ENCODE measurements at places on chromosomes 11 and 22. TPM values are rescaled to one million over a fixed set of nuclear protein-coding genes. Genes with fewer than 3 reads are reported as not detected.

DNA sequence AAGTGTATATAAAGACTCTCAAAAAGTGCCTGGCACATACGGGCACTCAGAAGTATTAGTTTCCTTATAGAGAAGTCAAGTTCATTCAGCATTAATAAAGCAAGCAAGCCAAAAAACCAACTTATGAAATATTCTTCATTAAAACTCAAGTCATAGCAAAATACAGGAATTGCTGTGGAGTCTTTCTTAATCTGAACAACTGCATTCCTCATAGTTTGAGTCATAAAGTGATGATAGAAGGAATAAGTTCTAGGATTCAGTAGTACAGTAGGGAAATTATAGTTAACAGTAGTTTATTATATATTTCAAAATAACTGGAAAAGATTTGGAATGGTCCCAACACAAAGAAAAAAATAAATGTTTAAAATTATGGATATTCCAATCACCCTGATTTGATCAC lies 200.3 kb downstream of the C11orf91 start:
- H3K36me3 ChIP-seq, result no peaks in the 10 kb centered on the region
- DNase-seq, result no peak
- no peak overlapping the region for H3K4me3 ChIP-seq
- no peaks in the 10 kb centered on the region for H3K4me1 ChIP-seq

GRCh38 chr11:28757725-28758515 lies 649.7 kb downstream of the METTL15 start:
- no peak overlapping the region for H3K27ac ChIP-seq
- H3K27me3 ChIP-seq, result no peaks in the 10 kb centered on the region
- no peaks in the 10 kb centered on the region for H3K4me1 ChIP-seq

- H3K27ac ChIP-seq, result peak overlapping the region; percentile 31
- DNase-seq, result peak; percentile 51
- no peaks in the 10 kb centered on the region for H3K36me3 ChIP-seq
- no peaks in the 10 kb centered on the region for H3K27me3 ChIP-seq
These were observed 2.9 kb upstream of the GGT5 start for GRCh38 chr22:24247564-24248344.

DNA sequence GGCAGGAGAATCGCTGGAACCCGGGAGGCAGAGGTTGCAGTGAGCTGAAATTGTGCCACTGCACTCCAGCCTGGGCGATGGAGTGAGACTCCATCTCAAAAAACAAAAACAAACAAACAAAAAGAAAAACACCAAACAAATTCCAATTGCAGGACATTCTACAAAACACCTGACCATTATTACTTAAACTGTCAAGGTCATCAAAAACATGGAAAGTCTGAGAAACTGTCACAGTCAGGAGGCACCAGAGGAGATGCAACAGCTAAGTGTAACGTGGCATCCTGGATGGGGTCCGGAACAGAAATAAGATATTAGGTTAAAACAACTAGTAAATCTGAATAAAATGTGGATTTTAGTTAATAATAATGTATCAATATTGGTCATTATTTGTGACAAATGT lies 914 bp upstream of the DNAJB13 start:
- no peaks in the 10 kb centered on the region for H3K36me3 ChIP-seq
- H3K27me3 ChIP-seq, result no peaks in the 10 kb centered on the region
- no peaks in the 10 kb centered on the region for H3K4me1 ChIP-seq
- no peak for DNase-seq
- no peak overlapping the region for H3K4me3 ChIP-seq
- no peak overlapping the region for H3K27ac ChIP-seq

DNA sequence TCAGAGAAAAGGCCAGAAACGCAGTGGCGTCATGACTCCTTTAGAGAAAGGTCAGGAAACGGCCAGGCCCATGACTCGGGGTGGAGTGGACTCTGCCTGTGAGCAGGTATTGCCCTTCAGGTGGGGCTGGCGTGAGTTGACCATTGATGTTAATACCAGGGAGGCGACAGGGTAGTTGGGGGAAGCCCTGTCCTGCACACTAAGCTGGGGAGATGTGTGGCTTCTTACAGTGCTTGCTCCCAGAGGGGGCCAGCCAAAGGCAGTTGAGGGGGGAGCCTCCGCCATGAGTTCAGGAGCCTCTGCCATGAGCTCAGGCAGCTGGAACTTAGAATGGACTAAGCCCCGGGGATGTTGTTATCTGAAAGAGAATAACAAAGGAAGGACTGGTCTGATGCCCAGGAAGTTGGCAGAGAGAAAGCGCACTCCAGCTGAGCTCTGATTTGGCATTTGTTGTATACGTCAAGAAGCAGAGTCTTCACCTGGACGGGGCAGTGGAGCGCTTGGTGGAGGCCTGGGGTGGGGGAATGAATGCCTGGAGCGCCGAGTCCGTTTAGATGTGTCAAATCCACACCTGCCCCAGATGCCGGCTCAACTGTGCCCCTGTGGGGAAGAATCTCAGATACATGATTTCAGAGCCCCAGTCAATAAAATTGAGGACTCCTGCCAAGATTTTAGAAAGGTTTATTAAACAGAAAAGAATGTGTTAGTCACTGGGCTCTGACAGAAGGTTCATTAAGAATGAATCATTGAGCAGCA lies 222.5 kb downstream of the TBC1D22A start:
- DNase-seq, result no peak
- no peaks in the 10 kb centered on the region for H3K4me1 ChIP-seq
- no peaks in the 10 kb centered on the region for H3K36me3 ChIP-seq
- H3K27ac ChIP-seq, result no peak overlapping the region
- H3K27me3 ChIP-seq, result no peaks in the 10 kb centered on the region
- H3K4me3 ChIP-seq, result no peak overlapping the region

DNA sequence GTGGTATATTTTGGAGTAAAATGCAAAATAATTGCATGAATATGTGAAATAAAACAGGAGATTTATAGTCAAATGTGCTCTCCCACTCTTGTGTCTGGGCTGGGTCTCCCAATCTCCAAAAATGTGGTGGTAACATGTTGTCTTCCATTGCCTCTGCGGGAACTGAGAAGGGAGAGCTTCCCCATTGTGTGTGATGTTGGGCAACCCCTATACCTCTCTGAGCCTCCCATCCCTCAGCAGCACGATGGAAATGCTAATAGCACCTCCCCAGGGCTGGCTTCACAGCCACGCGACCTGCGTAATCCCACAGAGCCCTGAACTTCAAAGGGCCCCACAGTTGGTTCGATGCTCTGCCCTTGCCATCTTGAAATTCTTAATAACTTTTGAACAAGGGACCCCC lies 72.0 kb downstream of the TP53I11 start:
- H3K36me3 ChIP-seq, result no peaks in the 10 kb centered on the region
- H3K4me3 ChIP-seq, result no peak overlapping the region
- no peaks in the 10 kb centered on the region for H3K27me3 ChIP-seq
- H3K27ac ChIP-seq, result no peak overlapping the region

- H3K27ac ChIP-seq, result no peak overlapping the region
- no peak overlapping the region for H3K4me3 ChIP-seq
These were observed 10.3 kb downstream of the C1QTNF6 start for GRCh38 chr22:37177755-37178154.

IGF2 gene
- total RNA-seq, result 0.08 TPM

OR10D3 gene
- total RNA-seq, result not detected

CD248 gene
- 2.4 TPM for total RNA-seq

CCDC34 gene
- 18.8 TPM for total RNA-seq

RAG2 gene
- total RNA-seq, result not detected

MOGAT2 gene
- total RNA-seq, result not detected

All from activated CD4-positive, alpha-beta T cell treated with anti-CD3 and anti-CD28 coated beads, Interleukin-2, amount 10 ng/mL, durations not matched to agents 7 days and 5 days (primary cell).